Stomach (tissue), 19 donors: ENCODE measurements at places on chromosomes 4 and X. TPM values are rescaled to one million over a fixed set of nuclear protein-coding genes. Genes with fewer than 3 reads are reported as not detected.

DNA sequence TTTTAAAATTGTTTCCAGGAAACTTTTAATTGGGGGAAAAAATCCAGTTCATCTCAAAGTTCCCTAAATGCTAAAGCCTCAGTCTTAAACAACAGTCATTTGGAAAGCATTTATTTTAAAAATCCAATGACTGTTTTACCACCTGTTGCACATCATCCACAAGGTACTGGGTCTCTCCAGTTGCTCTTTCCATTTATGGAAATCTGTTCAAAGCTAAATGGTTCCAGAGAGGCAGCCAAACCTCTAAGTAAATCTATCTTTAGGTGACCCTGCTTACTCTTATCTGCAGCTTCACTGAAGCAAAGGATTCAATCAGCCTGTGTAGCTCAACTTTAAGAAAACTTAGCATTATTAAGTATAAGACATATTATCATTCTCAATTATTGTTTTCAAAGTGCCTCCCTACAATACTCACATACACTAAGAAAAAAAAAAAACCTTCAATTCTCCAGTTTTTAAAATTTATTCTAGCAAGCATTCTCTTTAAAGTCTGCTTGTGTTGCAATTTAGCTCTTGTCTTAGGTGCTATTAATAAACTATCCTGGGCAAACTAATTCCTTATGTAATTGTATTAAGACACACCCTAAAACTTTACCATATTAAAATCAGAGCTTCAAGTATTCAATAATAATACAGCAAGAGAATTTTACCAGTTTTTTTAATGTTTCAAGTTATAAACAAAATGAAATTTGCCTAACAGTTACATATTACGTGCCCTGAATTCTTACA is 60.6 kb downstream of the NOCT start:
- no peak for DNase-seq

The BRS3 gene
- not detected for total RNA-seq

- peak; percentile 5 for DNase-seq
These were observed 168.7 kb downstream of the DLG3 start for GRCh38 chrX:70613295-70613694.

GRCh38 chr4:40199179-40199670 is 2.4 kb downstream of the RHOH start:
- no peak for DNase-seq

- no peak for DNase-seq
These were observed 48.3 kb upstream of the GRPR start for GRCh38 chrX:16075087-16075486.

DNA sequence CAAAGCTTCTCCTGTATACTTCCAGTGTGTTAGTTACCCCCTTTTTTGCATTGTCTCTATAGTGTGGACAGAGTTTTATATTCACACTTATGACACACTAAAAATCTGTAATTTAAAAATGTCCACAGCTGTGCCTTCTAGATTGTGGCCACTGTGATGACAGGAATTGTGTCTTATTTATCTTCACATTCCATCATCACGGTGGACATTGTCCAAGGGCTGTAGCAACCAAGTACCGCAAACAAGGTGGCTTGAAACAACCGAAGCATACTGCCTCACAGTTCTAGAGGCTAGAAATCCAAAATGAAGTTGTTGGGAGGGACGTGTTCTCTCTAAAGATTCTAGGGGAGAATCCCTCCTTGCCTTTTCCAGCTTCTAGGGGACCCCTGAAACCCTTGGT is 32.3 kb downstream of the CHRNA9 start:
- DNase-seq = no peak

GRCh38 chr4:151948351-151949016 is 187.7 kb upstream of the GATB start:
- DNase-seq = no peak

DNA sequence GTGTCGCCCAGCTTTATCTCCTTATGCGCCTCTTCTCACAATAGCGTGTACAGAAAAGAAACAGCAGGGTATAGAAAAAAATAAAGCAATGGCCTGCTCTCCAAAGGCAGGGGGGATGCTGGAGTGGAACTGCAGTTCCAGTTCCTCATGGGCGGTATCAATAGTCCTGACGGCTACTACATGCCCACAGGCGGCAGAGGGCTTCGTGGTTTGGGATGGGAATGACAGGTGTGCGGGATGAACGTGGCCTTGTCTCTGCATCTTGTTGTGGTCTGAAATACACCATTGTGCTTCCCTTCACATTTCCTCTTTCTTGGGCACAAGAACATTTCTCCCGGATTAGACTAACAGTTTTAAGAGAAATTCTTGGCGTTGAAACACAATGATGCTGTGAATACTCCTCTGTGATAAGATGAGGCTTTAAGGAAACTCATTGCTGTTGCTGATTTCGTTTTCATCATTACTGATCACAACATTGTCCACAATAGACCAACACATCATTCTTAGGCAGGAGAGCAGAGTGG is 124.1 kb upstream of the IGFBP7 start:
- no peak for DNase-seq

DNA sequence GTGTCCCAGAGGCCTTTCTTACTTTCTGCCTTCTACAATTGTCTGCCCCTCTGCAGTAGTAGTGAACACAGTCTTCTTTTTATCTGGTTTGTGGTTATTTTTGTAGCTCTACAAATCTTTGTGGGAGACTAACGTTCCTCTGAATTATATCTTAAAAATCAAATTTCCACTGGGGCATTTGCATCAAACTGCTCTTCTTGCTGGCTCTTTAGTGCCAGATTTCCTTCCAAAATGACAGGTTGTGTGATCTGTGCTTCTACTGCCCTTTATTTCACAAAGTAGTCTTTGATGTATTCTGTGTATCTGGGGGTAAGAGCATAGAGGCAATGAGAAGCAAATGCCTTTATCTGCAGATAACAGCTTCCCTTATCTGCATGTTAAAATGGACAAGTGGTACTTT is 34.5 kb downstream of the TSPAN7 start:
- DNase-seq = no peak

- no peak for DNase-seq
These were observed 879.2 kb upstream of the INTU start for GRCh38 chr4:126753592-126753991.

GRCh38 chr4:161892951-161893350 is 270.8 kb downstream of the FSTL5 start:
- no peak for DNase-seq

- DNase-seq = no peak
These were observed 136.3 kb downstream of the UBE2K start for GRCh38 chr4:39834269-39834668.

- DNase-seq = no peak
These were observed 15.8 kb upstream of the IGFBP7 start for GRCh38 chr4:57125996-57126395.

GRCh38 chr4:55611358-55612059 is 19.5 kb upstream of the PDCL2 start:
- no peak for DNase-seq

The PLP1 gene
- 2.2 TPM for total RNA-seq

The CDX4 gene
- total RNA-seq = not detected

The CLGN gene
- not detected for total RNA-seq

GRCh38 chr4:79025170-79025569 is 85.9 kb upstream of the PAQR3 start:
- DNase-seq = peak; percentile 15

The TRIM75 gene
- total RNA-seq = not detected

DNA sequence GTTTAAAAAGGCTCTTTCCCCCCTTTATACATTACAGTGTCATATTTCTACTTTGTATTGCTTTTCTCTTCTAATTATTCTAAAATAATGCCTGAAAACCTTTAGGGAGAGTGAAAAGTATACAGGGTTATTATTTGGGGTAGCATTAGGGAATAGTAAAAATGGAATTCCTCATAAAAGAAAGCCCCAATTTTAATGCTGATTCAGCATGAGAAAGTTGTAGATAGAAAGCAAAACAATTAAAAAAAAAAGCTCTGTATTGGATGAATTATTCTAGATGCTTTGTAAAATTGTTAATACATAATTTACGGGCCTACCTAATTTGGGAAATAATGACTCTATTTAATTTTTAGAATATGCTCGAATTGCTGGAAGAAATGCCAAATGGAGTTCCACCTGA is 92.4 kb downstream of the RS1 start:
- no peak for DNase-seq

GRCh38 chr4:153651116-153651515 is 33.0 kb upstream of the TLR2 start:
- no peak for DNase-seq

The TMEM35A gene
- total RNA-seq = 4.7 TPM

The ARHGAP6 gene
- total RNA-seq = 19.1 TPM

DNA sequence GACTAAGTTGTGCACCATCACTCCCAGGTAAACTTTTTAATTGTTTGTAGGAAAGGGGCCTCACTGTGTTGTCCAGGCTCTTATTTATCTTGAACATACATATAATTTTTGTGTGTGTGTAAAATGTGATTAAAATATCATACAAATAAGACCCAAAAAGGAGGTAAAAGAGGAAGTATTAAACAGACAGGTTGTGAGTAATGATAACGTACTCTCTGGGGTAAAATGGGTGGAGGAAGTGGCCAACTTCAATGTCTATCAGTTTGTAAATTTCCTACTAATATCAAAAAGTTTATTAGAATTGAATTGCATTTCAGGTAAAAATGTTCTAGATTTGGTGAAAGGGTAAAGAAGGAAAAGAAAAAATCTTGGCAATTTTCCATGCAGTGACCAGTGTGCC is 48.8 kb downstream of the SULT1E1 start:
- DNase-seq = no peak

The TLR3 gene
- total RNA-seq = 0.29 TPM

The SPANXC gene
- not detected for total RNA-seq

GRCh38 chr4:73068491-73069337 is 802 bp downstream of the COX18 start:
- peak; percentile 62 for DNase-seq

DNA sequence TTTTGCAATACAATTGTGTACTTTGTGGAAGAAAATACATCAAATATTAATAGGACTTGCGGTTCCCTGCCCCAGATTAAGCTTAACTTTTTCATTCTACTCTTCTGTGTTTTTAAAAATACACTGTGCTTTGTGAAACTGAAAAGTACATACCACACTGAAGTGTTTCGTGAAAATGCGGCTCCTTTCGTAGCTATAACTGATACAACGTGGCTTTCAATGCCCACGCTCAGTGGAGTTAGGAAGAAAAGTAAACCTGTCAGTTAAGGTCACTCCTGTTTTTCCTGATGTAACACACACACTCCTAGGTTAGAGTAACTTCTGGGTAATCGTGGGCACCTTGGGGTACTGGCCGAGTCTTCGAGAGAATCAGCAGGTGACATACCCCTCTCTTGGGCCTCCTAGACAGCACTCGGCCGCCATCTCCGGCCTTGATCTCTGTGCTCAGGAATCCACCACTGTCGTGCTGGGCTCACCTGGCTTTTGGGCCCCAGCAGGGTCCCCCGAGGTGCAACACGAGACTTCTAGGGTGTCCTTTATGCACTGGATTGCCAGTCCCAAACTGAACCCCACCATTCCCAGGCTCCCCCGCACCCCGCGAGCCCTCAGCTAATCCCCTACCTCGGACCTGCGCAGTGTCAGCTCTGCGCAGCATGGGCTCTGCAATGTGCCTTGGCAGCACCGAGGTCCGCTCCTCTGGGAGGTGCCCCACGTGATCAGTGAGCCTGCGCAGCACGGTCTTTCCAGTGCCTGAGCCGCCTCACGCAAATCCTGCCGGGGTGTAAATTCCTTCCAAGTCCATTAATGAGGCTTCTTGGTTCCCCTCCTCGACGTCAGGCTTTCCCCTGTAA is 162.6 kb upstream of the INTU start:
- no peak for DNase-seq

- peak; percentile 81 for DNase-seq
These were observed 626 bp upstream of the FRAS1 start for GRCh38 chr4:78056265-78057129.

DNA sequence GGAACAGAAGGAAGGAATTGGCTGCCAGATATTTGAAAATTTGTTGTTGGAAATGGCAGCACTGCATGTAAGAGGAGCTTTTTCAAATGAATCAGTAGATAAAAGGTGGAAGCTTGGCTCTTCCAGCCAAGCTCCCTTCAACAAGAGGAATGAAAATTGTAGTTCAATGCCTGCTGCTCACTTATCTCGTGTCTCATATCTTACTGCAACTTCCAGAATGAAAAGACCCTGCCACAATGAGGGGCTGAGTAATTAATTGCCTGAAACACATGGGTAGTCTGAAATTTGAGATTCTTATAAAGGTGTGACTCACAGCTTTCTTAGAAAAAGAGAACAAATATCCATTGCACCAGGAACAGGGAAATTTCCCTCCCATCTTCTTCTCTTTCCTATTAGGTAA is 53.0 kb downstream of the HAND2 start:
- DNase-seq = no peak

DNA sequence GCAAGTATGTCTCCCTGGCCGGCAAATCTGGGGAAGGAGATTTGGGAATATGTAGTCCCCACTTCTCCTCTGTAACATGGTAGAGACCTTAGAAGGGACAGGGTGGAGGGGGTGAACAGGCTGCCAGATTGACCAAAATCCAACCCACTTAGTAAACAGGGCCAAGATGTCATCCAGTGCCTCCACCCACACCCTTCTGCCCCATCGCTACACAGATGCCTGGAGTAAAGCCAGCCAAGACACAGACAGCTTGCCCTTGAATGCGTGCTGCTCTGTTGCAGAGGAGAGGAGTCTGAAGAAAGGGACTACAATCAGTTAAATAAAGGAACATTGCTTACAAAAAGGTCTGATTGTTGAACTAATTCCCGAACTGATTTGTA is 160.1 kb upstream of the LDB2 start:
- no peak for DNase-seq

GRCh38 chr4:147847751-147848590 is 116.1 kb downstream of the ARHGAP10 start:
- no peak for DNase-seq
